CD4-positive, alpha-beta T cell treated with Interleukin-15 for 1 hour (primary cell): ENCODE measurements at places on chromosomes 1 and 21.
A peak's percentile ranks its signal among the peaks of the same experiment; 100 is the strongest.

GRCh38 chr1:232316864-232317263 lies 313.1 kb downstream of the SIPA1L2 start:
- no peak for DNase-seq

- DNase-seq = no peak
Measured at GRCh38 chr1:52659356-52659755, 26.4 kb downstream of the SHISAL2A start.

- DNase-seq = no peak
Measured at GRCh38 chr1:244405856-244406255, 45.9 kb downstream of the ADSS2 start.

DNA sequence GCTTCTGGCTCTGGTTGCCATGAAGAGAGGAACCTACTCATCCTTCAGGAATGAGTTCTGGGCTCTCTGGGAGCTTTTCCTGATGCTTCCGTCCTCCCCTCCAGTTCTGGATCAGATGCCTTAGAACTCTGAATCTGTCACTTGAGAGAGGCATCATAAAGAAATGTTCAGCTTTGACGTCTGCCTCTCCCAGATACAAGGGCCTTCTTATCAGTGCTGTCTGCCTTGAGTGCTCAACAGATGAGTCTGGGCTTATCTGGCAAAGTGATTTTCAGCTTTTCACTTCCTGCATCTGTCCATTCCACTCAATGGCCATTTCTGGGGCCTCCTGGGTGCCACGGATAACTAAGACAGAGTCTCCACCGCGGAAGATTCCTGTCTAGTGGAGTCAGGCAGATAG lies 12.3 kb upstream of the OTUD3 start:
- no peak for DNase-seq

DNA sequence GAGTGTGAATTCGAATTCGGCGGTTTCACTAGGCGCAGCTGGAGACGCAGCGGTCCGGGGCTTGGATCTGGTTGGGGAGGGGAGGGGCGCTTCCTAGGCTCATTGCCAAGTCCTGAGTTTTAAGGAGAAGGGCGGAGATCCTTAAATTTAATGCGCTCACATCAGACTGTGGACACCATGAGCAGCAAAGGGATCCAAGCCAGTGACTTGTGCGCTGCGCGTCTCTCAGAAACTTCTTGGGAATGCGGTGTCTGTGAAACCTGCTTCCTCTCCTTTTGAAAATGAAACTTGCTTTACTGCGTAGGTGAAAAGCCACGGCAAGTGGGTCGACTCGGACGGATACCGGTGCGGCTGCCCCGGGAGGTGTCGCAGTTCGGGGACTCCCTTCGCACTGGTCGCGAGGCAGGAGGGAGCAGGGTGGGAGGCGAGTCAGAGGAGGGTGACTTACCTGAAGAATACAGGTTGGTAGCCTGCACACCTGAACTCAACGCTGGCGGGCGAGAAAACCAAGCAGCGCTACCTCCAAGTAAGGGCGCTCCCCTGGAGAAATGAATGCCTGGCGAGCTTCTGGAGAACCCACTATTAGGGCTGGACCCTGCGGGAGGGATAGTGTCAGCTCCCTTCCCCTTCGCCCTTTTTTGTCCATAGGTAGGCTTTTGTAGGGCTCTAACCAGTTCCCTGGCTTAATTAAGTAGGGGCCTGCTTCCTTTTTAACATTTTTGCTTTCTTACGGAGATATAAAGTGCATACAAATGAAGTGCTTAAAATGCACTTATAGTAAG lies 992 bp downstream of the TENT5C start:
- DNase-seq = peak; percentile 71

GRCh38 chr1:177310326-177310725 lies 139.6 kb downstream of the BRINP2 start:
- no peak for DNase-seq

GRCh38 chr1:41286486-41286885 lies 44.4 kb upstream of the SCMH1 start:
- no peak for DNase-seq

DNA sequence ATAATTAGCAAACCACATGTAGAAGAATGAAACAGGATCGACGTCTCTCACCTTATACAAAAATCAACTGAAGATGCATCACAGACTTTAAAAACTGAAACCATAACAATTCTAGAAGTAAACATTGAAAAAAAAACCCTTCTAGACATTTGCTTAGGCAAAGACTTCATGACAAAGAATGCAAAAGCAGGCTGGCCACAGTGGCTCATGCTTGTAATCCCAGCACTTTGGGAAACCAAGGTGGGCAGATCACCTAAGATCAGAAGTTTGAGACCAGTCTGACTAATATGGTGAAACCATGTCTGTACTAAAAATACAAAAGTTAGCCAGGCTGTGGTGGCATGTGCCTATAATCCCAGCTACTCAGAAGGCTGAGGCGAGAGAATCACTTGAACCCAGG lies 1351.7 kb downstream of the MRPL39 start:
- no peak for DNase-seq

GRCh38 chr1:42963378-42964043 lies 4.8 kb upstream of the SLC2A1 start:
- no peak for DNase-seq

GRCh38 chr1:109616391-109616790 lies 3.0 kb downstream of the GNAT2 start:
- no peak for DNase-seq

- no peak for DNase-seq
Measured at GRCh38 chr1:154320882-154321608, at the start of gene AQP10. Gene AQP10 (plus strand): TSS chr1:154321093. CDS start chr1:154321156, 63 bp downstream.

DNA sequence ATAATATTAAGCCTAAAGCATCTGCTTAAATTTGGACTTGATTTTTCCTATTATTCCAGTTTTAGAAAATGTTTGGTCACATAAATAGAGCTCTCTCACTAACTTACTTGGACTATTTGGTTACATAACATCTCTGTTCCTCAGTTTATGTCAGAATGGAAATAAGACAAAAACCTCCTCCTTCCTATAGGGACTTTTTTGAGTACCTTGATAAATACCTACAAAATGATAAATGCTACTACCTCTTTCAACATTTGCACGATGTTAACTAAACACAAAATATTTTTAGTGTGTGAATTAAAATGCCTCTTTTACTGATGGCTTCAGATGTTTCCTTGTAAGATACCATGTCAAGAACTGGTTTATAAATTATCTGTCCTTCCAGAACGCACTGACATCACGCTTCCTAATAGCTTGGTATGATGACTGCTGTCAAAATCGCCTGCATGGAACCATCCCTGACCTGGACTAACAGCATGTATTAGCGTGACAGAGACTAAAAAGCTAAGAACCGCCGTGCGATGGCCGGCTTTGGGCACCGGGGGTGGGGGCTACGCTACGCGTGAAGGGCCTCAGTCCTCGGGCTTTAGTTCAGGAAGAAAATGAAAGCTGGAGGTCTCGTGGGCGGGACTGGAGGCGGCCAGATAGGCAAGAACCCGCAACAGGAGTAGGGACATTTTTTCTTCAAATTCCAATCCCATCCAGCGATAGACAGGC lies 133.2 kb upstream of the BARHL2 start:
- no peak for DNase-seq

DNA sequence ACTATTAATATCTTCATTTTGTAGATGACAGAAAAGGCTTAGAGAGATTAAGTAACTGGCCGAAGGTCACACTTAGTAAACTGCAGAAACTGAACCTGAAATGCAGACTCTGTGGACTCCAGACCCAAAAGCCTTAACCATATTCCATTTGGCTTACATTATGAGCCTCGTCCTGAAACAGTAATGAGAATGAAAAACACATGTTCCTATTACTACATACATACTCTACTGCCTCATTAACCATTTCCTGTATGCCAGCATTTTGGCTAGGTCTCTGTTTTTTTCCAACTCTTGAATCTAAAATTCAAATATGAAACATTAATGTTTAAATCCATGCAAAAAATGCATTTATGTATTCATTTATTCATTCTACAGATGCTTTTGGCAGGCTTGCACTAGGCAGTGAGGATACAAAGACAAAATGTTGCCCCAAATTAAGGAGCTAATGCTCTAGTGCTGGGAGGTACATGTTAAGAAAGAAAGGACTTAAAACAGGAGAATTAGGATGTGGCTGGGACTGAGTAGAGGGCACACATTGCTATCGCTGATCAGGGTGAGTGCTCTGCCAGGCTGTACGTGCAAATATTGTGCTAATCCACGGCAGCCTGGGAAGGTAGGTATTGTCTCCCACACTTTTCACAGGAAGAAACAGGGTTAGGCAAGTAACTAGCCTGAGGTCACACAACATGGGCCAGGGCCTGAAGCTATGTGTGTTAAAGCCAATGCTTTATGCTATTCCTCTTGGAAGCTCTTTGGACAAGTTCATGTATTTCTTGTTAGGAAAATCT lies 14.0 kb downstream of the DEGS1 start:
- no peak for DNase-seq

DNA sequence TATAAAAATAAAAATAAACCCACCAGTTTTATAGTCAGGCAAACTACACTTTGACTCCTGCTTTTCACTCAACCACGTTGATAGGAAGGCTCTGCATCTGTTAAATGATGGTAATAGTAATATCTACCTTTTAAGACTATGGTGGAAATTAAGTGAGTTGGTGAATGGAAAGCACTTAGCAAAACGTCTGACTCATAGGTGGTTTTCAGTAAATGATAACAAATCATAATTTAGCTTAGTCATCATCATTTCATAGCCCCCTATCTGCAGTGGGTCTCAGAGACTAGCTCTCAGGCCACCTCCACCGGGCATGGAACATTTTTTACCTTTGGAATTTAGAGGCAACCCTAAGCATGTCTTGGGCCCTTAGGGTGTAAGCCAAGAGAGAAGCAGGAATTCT lies 160.0 kb downstream of the PDE4B start:
- DNase-seq = no peak

DNA sequence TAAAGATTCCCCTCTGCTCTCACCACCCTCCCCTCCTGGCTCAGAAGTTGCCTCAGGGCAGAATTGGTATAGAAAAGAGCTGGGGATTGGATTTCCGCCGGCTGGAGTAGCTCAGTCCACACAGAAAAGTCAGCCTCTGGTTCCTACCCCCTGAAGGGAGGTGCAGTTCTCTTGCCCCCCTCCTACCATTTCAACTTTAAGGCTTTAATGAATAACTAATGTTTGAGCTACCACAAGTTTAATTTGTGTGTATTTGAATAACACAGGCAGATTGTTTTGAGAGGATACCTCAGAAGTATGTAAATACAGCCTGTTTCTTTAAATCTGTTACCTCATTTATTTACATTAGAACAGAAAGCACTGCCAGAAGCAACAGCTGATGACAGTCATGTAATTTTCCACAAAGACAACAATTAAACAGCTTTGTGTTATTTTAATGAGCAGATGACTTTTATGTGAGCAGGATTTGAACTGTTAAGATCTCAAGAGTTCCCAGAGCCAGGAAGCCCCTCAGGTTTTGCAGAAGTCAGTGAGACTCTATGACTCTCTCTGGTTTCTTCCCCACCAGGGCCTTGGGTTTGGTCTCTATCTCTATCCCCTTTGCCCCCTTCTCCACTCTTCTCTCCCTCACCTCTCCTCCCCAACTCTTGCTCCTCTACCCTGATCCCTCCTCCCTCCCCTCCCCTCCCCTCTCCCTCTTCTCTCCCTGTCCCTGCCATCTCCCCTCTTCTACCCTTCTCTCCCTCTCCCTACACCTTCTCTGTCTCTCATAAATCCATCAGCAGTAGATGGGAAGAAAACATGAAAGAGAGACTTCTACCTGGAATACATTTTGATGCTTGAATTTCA lies 26.3 kb downstream of the DUSP10 start:
- DNase-seq = no peak

GRCh38 chr1:150537732-150538684 lies 11.2 kb upstream of the ADAMTSL4 start:
- no peak for DNase-seq

DNA sequence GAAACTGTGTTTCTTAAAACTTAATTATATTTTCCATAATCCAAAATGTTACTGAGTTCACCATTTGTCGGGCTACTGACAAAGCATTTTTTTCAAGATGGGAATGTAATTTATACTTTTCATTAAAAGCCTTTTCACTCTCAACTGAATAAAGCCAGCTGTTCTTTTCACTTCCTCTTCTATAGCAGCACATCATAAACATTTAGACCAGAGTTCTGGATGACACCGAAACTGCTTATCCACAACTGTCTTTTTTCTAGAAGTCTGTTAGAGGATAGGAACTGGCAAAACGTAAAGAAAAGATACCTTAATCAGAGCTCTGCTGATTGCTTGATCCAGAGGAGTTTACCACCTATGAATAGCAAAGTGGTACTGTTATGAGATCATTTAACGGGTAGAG lies 594.7 kb downstream of the ADGRL2 start:
- DNase-seq = no peak

- no peak for DNase-seq
Measured at GRCh38 chr1:157140063-157140588, 1.9 kb upstream of the ETV3 start.

DNA sequence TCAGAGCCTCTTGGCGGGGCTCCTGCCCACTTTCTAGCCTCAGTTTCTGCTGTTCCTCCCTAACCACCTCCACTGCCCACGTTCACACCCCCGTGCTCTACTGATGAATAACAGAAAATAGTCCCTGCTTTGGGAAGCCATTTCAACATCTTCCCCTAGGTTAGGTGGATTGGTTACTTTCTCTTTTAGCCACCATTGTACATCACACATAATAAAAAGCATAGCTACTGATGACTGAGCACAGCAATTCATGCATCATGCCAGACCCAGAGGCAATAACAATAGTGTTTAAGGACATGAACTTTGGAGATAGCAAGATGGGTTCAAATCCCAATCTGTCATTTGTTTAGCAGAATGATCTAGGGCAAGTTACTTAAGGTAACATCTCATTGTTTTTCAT lies 74.6 kb downstream of the COLGALT2 start:
- DNase-seq = no peak

- no peak for DNase-seq
Measured at GRCh38 chr1:95126846-95127245, 9.7 kb downstream of the TLCD4 start.

DNA sequence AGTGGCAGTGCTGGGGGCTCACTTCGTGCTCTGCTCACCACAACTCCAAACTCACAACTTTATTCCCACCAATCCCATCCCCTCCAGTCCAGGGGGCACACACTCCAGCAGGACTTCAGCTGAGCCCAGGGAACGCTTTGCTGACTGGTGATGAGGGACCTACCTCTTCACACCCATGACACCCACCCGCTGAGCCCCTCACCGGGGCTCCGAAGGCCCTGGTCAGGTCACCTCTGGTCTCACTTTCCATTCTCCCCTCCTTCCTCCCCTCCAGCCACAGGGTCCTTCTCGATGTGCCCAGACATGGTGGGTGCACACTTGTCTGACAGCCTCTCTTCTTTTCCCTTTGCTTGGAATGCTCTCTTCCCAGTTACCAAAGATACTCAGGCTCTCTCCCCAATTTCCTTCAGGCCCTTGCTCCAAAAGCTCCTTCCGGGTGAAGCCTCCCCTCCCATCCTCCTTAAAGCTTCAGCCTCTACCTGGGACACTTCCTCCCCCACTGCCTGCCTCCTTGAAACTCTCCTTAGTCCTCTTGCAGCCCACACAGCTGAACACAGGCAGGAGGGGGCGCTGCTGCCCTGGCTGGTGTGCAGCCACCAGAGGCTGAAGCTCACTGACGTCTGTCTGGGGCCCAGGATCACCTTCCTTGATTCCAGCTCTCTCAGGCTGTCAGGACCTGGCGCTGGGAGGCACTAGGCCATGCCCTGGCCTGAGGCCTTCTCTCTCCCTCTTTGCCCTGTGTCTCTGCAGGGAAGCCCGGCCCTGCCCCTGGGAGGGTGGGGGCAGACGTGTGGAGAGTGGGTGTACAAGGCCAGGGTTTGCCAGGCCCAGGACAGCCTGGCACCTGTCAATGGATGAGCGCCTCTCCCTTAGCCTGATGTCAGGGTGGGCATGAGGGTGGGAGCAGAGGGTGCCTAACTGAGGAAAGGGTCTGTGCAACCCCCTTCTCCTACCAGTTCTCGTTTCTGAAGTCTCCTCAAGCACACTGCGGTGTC lies 1.6 kb downstream of the KCNE1 start:
- peak; percentile 68 for DNase-seq
